ENCODE measurements at places on chromosomes 11 and 22. TPM values are rescaled to one million over a fixed set of nuclear protein-coding genes. Genes with fewer than 3 reads are reported as not detected.

GRCh38 chr22:22907551-22908494 is 20.2 kb downstream of the IGLL5 start:
- DNase-seq = no peak

GRCh38 chr11:38304926-38305325 is 1706.9 kb upstream of the RAG2 start:
- DNase-seq = no peak

Gene CCDC81
- not detected for total RNA-seq

Gene MRTFA
- 13.6 TPM for total RNA-seq

Gene APOC3
- total RNA-seq = not detected

All from H4 (cell line).